ENCODE measurements at places on chromosomes 13 and 19.

GRCh38 chr19:55503502-55504251, 15.4 kb downstream of the SSC5D start:
- DNase-seq: no peak

DNA sequence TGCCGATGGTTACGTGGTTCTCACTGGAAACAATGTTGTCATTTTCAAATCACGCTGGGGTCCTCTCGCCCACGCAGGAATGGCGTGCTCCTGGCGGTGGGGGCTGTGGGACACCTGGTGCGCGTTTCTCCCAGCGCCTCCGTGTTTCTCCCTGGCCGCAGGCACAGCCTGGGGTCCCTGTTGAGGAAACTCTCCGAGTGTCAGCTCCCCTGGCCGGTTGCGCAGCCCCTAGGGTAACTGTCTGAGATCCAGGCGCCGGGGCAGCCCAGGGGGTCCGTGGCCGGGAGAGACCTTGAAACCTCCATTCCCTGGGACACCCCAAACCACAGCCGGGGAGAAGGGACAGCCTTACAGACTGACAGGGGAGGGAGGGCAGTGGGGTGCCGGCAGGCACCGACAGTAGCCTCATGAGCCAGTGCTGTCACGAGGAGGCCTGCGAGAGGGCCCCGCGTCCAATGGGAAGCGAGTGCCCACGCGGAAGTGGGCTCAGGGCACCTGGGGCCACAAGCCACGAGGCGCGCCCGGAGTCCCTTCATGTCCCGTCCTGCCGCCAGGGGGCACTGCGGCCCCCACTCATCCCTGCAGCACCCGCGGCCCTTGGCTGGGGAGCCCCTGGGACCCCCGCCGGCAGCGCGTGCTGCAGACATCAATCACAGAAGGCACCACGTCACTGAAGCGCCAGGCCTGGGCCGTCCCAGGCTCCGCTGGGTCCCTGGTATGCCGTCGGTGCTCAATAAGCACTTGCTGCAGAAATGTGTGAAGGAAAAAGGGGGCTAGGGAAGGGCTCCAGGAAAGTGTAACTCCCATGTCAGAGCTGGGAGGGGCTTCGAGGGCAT, 9.5 kb downstream of the ADAMTSL5 start:
- DNase-seq: no peak

DNA sequence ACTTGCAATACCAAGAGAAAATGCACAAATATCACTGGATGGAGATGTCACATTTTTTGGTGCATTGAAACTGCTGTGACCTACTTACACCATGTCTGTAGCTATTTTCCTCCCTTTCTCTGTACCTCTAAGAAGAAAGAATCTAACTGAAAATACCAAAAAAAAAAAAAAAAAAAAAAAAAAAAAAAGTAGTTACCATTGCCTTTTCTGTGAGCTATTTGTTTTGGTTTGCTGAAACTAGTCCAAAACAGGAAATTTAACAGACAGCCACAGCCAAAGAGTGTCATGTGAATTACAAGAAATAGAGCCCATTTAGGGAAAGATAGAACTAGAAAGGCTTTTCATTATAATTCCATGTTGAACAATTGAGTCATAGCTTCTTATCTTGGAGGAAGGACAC, 37.3 kb downstream of the TNFSF13B start:
- DNase-seq: no peak

GRCh38 chr19:3108775-3109174, 14.6 kb downstream of the GNA11 start:
- no peak for DNase-seq

DNA sequence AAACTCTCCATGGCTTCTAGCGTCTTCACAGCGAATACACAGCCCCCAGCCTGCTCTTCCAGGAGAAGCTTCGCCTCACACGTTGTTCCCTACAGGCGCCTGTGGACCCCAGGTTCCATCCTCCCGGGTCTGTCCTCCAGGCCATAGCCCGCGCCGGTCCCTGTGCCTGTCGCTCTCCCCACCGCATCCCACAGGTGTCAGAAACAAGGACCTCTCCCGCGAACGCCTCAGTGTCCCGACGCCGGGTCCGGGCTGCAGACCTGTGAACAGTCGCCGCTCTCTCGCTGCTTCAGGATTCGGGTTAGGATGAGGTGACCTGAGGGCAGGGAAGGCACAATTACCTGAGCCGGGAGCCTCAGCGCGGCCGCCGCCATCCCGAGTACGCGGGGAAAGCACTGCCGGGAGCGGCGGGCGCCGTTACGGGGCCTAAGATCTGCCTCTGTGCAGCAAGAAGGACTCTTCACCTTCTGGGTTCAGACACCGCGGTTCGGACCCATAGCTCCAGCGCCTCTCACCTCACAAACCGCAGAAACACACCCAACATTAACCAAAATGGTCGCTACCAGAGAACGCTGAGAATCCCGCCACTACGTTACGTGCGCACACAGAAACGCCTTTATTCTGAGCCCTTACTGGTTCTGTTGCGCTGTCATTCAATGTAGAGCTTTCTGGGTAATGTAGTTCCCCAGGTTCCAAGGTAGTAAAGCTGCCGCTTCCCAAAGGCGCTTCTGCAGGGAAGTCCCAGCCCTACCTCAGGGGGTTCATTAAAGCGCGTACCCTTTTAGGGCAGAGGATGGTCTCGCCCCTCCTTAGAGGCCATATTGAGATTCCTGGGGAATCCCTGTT, at the start of gene ZNF418:
TSS of gene ZNF418 (minus strand) at position 583 of the 846 bp plus-strand sequence. CDS start 1,580 bp downstream, outside the sequence.
- DNase-seq: no peak

DNA sequence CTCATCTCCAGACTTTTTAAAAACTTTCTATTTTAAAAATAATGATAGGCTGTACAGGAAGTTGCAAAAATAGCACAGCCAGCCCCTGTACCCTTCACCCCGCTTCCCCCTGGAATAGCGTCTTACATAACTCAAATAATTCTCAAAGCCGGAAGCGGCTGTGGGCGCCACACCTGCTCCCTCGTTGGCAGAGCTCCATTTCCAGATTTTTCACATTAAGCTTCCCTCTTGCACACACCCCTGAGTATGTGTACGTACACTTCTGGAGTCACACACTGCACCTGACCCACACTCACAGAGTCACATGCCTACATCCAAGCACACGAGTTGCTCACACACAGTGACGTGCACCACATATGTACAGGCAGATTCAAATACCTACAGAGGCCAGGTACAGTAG, 24.9 kb upstream of the DPP9 start:
- DNase-seq: no peak

DNA sequence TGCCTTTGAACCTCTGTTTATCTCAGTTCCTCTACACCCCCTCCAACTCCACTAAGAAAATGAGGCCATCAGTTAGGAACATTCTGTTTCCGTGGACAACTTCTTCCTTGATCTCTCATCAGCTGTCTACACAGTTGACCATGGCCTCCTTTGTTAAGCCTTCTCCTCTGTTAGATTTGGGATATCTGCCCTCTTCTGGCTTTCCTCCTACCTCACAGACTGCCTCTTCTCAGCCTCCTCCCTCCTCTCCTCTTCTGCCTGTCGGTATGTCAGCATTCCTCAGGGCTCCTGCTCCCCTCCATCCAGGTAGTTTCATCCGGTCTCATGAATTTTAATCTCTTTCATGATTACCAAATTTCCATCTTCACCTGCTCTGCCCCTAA, 454.9 kb downstream of the FOXO1 start:
- DNase-seq: no peak

- no peak for DNase-seq
These were observed 362.3 kb downstream of the COG6 start for GRCh38 chr13:40017662-40018262.

- DNase-seq: no peak
These were observed 19.6 kb upstream of the SLC15A1 start for GRCh38 chr13:98771838-98772611.

DNA sequence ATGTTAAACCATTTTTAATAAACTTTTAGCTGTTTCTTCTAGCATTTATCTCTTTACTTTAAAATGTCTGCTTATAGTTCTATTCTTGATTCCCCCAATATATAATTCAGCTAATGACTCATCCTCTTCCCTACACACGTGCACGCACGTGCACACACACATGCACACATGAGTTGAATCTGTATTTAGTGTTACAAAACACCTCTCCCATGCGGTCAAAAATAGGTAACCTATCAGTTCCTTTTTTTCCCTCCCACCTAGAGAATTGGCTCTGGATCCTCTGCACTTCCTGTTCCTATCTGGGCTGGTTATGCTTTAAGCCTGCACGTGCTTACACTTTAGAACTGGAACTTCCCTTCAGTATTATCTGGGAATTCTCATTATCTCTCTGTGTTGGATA, 144.1 kb downstream of the PAN3 start:
- no peak for DNase-seq

- DNase-seq: no peak
These were observed 1.9 kb downstream of the MAP1S start for GRCh38 chr19:17721111-17721628.

GRCh38 chr13:45691251-45691650, 10.9 kb upstream of the CBY2 start:
- DNase-seq: no peak

DNA sequence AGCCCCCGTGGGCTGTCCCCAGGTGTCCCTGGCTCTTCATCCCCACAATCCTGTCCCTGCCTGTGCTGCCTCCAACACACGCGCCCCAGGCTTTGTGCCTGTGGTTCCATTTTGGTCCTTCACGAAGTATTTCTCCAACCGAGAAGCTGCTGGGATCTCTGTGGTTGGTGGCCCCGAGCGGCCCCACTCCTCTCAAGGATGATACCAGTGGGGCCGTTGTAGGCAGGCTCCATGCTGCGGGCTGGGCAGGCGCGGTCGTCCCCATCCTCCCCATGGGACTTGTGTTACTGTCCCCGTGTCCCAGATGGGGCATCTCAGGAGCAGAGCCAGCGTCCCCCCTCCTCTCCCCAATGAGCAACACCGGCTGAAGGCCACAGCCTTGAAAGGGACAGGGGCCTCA, 3.7 kb upstream of the ZNF554 start:
- DNase-seq: no peak

- no peak for DNase-seq
These were observed 41.8 kb upstream of the ZNF429 start for GRCh38 chr19:21463449-21464105.

Measured in cortex of kidney (tissue), 1 donor.